NCI-H2081 (cell line): ENCODE measurements at places on chromosomes 2 and 18.

DNA sequence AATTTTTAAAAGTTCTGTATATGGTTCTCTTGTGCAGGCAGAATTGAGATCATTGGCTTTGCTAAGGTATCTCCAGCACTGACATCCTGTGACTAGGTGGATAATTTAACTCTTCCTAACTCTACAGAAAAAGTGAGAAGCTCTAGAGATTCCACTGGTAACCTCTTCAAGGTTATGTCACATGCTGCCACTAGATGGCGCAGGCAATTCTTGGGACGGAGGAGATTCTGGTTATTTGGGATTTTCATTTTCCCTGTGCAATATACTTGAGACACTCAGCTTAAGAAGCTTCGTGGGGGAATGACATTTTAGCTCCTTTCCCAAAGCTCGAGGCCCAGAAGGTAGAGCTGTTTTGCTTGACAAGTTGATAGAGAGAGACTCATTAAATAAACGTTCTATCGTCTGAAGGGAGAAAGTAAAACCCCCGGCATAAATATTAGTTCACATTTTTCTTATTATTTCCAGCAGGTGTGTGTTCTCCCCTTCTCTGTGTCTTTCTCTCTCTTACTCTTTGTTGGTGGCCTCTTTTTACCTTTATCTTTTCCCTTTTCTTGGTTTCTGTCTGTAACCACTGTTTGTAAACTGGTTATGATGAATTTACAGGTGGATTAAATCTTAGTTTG, 26.6 kb upstream of the LANCL1 start:
- DNase-seq, result peak; percentile 69

DNA sequence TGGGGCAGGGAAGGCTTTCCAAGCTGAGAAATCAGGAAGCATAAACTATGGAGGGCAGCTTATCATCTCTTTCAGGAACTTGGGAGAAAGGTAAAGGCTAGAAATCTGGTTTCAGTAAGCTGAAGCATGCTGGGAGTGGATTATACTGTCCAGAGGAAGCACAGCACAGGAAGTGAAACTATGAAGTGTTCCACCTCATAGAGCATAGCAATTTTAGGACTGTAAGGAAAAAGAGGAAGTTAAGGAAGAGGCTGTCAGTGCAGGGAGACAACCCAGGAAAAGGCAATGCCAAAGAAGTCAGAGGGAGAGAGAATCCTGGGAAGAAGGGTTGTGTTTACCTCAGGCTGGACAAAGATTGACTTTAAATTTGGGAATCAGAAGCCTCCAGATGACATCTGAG, 51.9 kb downstream of the EFEMP1 start:
- DNase-seq, result no peak

DNA sequence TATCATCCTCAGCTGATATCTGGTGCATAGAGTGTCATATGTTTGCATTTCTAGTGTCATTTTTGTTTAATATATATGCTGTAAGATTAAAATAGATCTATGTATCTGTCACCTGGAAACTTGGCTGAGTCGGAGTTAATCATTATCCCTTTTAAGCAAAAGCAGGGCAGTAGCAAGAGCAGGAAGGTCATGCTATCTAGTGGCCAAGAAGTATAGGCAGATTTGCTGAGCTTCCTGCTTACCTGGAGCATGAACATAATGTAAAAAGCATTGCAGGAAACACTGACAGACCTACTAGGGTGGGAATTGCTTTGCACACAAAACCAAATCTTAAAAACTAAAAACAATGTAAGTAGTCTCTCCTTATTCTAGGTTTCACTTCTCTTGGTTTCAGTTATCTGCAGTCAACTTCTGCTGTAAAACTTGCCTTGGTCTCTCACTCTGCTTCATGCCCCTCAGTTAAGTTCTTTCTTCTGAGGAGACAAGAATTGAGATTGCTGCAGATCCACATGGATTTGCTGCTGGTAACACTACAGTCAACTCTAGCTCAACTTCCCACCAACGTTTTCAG, 295.3 kb downstream of the CDH7 start:
- no peak for DNase-seq

DNA sequence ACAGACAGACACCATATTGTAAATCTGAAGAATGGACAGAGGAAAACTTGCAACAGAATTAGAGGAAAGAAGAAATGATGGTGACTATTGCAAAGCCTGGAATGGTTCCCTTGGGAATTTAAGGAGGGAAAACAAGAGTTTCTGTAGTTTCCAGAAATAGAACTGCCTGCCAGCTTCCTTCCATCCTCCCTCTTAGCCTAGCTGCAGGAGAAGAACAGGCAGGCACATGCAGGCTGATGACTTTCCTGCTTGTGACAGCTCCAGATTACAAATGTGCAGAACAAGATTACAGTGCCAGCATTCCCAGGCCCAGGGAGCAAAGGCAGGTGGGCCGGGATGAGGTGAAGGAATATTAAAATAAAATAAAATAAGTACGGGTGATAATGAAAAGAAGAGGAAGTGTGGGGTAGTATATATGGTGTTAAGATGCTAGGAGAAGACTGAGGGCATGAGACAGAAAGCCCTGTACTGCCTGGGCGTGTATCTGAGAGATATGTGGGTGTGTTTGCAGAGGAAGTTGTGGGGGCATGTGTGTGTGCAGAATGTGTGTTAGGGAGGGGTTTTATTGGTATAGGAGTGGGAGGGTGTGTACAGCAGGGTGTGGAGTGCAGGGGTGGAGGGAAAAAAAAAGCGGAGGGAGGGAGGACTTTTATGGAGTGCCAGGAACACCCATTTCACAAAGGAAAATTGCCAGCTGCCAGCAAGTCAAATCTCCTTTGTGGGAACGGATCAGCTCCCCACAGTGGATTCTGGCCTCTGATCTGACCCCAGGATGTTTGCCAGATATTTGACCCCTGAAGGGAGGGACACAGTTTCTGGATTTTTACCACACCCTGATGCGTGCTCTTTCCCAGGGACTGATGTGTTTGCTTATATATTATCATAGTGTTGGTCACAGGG, 43.9 kb upstream of the NEMP2 start:
- peak; percentile 47 for DNase-seq

DNA sequence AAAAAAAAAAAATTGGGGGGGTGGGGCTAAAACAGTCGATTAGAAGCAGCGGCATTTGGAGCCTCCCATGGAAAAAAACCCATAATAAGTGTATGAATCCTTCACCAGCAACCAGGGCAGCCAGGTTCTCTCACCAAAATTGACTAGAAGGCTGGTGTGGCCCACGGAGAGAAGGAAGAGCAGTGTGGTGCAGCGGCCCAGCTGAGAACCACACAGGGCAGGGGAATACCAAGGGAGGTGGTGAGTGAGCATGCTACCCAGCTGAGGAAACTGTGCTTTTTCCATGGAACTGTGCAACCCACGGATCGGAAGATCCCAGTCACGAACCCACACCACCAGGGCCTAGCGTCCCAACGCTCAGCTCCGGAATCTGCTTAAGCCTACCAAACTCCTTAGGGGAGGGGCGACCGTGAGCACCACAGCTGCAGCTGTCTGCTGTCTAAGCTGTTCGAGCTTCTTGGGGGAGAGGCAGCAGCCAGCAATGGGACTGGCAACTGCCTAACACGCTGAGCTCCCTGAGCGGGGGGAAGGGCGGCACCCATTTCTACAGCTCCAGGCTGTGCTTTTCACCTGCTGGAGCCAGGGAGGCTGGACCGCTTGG, 1037.2 kb upstream of the ACVR2A start:
- no peak for DNase-seq

DNA sequence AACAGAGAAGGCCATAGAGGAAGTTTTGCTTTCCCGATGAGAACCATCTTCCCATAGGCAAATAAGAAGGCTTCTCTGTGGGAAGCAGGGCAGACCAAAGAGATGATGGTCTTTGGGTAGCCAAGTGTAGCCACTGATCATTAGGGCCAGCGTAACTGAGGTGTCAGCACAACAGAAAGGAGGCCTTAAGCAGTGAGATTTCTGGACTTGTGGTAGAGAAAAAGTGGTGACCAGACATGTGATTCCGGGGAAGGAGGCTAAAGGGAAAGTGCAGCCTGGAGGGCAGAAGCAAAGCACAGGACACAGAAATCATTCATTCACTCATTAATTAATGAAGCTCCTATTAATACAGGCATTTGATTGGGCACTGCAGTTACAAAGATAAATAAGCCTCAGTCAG, 15.4 kb downstream of the EVA1A start:
- no peak for DNase-seq

DNA sequence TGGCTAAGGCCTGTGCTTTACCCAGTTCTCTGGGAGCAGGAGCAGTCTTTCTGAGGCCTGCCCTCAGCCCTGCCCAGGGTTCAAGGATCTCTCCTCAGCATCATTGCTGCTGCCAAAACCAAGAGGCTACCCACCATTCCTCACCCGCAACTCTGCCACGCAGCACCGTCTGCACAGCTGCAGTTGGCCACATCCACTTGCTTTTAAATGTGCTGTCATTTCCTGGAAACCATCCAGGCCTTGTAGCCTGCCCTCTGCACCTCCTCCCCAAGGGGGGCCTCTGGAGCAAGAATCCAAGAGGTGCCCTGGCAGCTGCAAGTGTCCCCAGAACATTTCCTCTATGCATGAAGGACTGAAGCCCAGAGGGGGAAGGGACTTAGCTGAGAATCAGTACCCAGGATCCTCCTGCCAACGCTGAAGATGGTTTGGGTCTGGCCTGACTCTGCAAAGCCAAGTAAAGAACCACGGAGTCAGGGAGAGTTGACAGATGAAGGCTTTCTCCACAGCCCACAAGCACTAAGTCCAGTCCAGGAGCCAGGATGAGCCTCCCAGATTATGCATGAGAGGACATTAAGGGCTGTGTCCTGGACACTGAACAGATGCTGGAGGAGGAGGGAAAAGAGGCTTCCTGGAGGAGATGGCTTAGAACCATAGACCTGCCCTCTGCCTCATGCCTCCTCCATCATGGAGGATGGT, 14.9 kb downstream of the EMX1 start:
- DNase-seq, result no peak

- no peak for DNase-seq
Observed at GRCh38 chr18:48863432-48864065, 87.2 kb downstream of the SMAD7 start.

- DNase-seq, result no peak
Observed at GRCh38 chr2:96772903-96773671, 12.4 kb downstream of the CNNM4 start.

GRCh38 chr2:154814856-154815255, 116.4 kb downstream of the KCNJ3 start:
- no peak for DNase-seq

- no peak for DNase-seq
Observed at GRCh38 chr2:191272064-191272463, 26.9 kb downstream of the MYO1B start.

GRCh38 chr18:11176481-11176881, 27.1 kb upstream of the PIEZO2 start:
- no peak for DNase-seq

GRCh38 chr2:228048838-228049490, 132.5 kb downstream of the SPHKAP start:
- peak; percentile 56 for DNase-seq

GRCh38 chr2:69250981-69251380, 136.0 kb downstream of the GFPT1 start:
- DNase-seq, result no peak

DNA sequence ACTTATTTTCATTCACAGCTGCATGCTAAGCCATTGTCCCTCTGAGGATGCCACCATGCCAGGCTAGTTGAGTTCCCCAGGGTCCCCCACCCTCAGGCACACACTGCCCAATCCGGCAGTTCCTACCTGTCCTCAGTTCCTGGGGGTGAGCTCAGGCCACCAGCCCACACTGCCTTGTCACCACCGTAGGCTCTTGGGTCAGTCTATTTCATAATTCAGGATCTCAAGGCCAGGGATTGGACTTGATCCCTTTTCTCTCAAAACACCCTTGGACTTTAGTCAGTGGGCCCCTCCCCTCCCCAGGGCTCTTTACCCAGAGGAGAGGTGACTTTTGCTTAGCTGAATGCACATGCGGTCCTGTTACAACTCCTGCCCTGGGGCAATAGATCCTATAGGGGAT, 18.7 kb upstream of the MC2R start:
- DNase-seq, result no peak

DNA sequence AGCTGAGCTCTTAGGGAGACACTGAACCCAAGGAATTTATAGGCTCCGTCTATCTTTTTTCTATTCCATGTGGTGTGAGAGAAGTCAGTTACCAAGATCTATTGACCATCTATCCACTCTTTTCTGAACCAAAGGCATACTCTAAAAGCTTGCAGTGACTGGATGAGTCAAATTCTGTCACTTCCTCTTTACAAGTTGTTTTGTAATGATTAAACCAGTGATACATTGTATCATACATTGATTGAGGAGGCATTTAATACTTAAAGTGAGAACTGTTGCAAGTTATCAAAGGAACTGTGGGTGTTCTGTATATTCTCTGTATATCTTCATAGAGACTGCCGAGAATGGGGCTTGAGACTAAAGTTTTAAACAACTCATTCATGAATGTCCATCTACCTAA, 188.8 kb downstream of the CAMKMT start:
- no peak for DNase-seq

DNA sequence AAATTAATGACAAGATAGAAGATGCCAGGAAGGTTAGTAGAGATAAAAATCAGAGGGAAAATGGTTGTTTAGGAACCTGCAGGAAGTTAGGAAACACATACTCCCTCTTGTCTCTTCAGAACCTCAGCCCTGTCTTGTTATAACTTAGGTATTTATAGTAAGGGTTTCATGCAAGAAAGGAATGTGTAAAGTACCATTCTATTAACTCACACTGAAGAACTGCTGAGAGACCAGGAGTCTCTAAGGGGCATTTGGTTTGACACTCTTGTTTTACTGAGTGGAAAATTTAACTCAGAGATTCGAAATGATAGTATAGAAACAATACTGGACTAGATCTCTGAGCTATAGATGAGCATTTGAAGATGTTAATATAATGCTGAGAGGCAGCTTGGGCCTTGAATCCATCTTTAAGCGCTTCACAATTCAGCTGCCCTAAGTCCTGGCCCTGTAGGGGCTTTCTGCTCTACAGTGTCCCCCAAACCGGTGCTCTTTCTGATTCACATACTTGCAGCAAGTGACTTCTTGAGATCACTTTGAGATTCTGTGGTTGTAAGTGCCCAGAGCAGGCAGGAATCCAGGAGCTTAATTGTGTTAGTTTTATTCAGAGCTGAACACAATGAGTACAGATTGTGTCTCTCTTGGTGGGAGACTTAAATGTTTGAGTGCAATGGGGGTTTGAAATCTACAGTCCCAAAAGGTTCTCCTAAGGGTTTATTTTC, 235.0 kb upstream of the RGPD4 start:
- DNase-seq, result no peak

DNA sequence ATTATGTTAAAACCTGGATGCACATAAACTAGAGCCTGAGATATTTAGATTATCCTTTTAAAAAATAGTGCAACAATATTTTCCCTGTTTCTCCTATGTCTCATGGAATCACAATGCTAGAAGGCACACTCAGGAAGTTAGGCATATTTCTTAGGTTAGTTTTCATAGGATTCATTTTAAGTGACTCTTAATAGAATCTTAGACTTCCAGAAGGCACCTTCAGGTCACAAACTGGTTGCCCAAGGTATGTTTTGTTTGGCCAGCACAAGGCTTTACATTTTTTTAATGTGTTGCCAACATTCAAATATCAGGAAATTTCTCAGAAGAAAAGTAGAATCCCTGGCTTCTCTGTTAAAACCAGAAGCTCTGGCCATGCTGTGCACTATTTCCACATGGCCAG, 129.3 kb downstream of the LNPK start:
- no peak for DNase-seq
